ENCODE measurements at places on chromosomes 2 and 18.

- no peak for DNase-seq
These were observed 694 bp downstream of the THSD7B start for GRCh38 chr2:136766073-136766404.

DNA sequence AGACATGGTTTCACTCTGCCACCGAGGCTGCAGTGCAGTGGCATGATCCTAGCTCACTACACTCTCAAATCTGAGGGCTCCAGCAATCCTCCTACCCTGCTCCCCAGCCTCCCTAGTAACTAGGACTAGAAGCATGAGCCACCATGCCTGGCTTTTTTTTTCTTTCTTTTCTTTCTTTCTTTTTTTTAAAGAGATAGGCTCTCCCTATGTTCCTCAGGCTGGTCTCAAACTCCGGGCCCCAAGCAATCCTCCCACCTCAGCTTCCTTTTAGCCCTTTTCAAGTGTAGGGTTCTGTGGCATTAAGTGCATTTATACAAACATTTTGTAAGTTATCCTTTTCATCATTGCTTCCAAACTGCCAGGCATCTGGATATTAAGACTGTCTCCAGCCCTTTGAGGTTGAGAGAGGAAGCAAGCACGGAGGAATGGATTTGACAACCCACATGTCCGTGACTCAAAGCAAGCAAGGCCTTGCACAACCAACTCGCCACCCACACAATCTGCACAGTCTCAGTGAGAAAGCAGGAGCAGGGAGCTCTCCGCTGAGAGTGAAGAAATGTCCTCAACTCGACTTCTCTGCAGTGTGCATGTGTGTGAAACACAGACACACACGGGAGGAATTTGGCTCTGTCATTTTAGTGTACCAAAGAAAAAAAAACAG is 65.6 kb downstream of the ATP8B1 start:
- DNase-seq = peak; percentile 99

DNA sequence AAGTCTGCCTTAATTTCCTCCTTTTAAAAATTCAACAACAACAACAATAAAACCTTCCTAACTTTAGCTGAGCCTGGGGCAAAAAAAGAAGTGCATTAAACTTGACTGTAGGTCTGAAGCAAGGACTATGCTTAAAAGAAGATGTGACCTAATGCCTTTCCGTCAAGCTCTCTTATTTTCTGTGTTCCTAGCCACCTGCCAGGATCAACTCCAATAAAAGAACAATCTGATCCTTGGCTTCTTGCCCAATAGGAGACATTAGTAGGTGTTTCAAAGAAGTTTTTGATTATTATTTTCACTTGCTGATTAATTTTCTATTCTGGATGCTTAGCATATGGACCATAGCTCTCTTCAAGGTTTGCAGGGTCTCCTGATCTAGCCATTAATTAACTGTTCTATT is 237.5 kb downstream of the STK39 start:
- no peak for DNase-seq

GRCh38 chr2:41990688-41991087 is 57.1 kb upstream of the PKDCC start:
- DNase-seq = peak; percentile 72

DNA sequence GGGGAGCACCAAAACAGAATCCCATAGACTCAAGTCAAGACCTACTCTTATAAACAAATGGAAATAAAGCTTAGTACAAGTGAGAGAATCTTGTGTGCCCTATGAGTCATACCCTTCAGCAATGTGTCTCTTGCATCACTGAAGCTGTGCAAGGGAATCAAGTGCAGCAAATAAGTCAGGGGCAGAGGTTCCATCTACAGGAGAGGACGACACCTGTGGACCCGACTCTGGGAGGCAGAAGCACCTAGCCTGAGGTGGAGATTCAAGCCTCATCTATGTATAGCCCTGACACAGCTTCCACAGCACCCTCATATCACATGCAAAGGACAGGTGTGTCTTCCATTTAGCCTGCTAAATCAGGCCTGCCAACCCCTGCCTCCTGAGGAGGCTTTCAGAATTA is 298.2 kb downstream of the CNTNAP5 start:
- DNase-seq = peak; percentile 1

DNA sequence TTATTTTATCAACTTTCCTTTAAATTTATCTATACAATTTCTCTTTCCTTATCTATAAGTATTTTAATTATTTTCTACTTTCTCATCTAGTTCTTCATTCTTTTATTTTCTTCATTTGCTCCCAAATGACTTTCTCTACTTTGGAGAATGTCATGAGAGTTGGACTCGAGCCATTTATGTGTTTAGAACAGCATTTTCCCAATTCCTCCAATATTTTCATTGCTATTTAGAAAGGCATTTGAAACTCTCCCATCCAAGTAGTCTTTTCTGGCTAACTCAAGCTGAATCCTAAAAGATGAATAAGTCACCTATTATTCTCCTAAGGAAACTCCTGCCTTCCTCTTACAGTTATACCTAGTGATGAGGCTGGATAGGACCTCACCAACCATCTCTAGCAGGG is 15.8 kb upstream of the FEZ2 start:
- DNase-seq = no peak

DNA sequence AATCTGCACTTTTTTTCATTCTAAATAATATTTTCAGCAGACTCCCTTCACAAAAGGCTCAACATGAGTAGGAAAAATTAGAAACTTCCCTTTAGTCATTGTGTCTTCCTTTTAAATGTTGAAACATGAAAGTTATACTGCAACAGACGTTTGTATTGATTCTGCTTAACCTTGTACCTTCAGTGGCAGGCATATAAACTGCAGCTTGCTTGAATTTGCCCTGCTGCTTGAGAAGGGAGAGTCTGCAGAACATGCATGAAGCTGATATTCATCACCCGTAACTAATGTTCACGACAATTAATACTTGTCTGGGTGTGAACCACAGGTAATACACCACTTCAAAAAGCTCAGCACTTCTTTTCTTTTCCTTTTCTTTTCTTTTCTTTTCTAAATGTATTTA is 294.7 kb upstream of the LRP1B start:
- no peak for DNase-seq

DNA sequence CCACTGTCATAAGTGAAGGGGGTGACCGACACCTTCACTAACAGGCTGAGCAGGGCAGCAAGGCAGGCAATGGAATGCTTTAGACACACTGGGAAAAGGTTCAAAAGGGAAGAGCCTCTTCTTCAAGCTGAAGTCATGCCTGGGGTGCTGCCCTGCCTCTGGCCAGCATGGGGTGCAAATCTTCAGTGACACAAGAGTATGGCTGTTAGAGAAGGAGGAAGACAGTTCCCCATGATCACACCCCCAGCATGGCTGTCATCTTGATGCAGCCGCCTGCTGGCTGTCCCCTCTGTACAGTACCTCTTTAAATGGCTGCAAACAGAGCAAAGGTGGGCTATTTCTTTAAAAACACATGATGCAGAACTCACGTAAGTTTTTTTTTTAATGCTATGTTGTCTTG is 71.9 kb downstream of the INPP4A start:
- no peak for DNase-seq

GRCh38 chr2:10972683-10973433 is 61.1 kb downstream of the KCNF1 start:
- no peak for DNase-seq

GRCh38 chr2:24489465-24490180 is 1.4 kb upstream of the NCOA1 start:
- DNase-seq = no peak

GRCh38 chr2:217753460-217754200 is 249.2 kb downstream of the TNS1 start:
- peak; percentile 20 for DNase-seq
